ENCODE measurements at places on chromosomes 4 and X.

- no peak for DNase-seq
Observed at GRCh38 chrX:2147928-2148327, 352.8 kb downstream of the DHRSX start.

GRCh38 chr4:82090717-82091116, 283.1 kb downstream of the HNRNPD start:
- no peak for DNase-seq

DNA sequence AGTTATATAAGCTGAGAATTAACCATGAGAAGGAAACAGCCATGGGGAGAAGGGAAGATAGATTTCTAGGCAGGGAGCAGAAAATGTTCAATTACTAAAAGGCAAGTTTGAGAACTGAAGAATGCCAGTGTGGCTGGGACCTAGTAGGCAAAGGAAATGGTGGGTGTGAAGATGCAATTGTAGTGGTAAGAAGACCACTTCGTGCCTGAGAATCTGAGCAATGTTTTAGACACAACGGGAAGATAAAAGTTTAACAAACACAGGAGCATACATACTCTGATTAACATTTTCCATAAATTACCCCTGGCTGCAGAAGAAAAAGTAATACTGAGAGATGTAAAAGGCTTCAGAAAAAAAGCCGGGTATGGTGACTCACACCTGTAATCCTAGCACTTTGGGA, 18.1 kb upstream of the MMRN1 start:
- DNase-seq, result no peak

DNA sequence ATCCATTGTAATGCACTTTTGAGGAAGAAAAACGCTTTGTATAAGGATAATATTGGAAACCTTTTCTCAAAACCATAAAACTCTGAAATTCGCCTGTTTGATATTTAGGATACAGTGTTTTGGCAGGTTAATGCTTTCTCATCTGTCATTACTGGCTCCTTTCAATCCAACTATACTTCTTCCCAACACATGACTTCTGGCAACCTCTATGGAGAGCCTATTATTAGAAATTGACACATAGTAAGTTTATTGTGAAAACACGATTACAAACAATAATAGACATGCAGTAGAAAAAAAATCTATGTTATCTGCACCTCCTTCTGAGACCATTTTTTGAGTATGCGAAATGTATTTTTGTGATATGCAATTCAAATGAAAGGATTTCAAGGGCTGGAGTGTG, 4.6 kb upstream of the KLHL34 start:
- no peak for DNase-seq

- no peak for DNase-seq
Observed at GRCh38 chr4:107736924-107737448, 17.0 kb upstream of the PAPSS1 start.

GRCh38 chr4:957231-957580, 16.2 kb downstream of the DGKQ start:
- DNase-seq, result no peak

DNA sequence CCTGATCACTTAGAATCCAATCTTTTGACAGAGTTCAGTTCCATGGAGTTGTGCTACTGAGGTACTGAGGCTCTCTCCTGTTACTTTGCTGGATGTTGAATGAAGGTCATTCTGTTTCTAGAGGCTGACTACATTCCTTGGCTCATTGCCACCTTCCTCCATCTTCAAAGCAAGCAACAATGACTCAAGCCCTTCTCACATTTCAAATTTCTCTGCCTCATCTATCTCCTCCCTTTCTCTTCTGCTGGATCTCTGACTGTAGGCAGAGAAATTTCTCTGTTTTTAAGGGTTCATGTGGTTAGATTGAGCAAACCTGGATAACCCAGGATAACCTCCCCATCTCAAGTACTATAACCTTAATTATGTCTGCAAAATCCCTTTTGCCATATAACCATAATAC, 775.4 kb downstream of the STPG2 start:
- DNase-seq, result no peak

- DNase-seq, result no peak
Observed at GRCh38 chrX:50779694-50780093, 34.3 kb downstream of the SHROOM4 start.

DNA sequence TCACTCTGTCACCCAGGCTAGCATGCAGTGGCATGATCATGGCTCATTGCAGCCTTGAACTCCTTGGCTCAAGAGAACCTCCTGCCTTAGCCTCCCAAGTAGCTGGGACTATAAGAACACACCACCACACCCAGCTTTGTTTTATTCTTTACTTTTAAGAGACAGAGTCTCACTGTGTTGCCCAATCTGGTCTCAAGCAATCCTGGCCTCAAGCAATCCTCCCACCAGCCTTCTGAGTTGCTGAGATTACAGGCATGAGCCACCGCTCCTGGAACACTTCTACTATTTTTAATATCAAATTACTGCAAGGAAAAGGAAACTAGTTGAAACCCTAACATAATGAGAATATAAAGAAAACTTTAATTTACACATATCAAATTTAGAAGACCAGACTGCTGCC, 85.4 kb downstream of the FAM13A start:
- no peak for DNase-seq

- DNase-seq, result no peak
Observed at GRCh38 chr4:43331226-43332051, 438.9 kb downstream of the GRXCR1 start.

GRCh38 chr4:25423548-25423947, 46.5 kb downstream of the ANAPC4 start:
- DNase-seq, result no peak

DNA sequence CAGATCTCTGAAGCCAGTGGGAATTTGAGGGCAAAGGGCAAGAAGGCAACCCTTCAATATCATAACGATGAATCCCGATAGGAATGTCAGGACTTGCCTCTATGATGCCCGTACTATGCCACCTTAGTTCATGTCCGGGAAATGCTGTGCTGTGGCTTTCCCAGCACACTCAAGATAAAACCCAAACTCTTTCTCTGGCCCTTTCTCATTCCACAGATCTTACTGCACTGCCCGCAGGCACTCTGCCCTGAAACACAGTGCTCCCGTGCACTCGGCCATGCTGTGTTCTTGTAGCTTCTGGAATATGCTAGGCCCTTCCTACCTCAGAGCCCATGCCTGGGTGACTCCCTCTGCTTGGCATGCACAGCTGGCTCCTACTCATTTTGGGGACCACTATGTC, 26.3 kb downstream of the SORCS2 start:
- DNase-seq, result no peak

Measured in NK-92 treated with Interleukin-12 subunit alpha and Interleukin-12 subunit beta, amount 100 ng/mL, for 24 hours (cell line).